ENCODE measurements at places on chromosomes 6 and 20.

DNA sequence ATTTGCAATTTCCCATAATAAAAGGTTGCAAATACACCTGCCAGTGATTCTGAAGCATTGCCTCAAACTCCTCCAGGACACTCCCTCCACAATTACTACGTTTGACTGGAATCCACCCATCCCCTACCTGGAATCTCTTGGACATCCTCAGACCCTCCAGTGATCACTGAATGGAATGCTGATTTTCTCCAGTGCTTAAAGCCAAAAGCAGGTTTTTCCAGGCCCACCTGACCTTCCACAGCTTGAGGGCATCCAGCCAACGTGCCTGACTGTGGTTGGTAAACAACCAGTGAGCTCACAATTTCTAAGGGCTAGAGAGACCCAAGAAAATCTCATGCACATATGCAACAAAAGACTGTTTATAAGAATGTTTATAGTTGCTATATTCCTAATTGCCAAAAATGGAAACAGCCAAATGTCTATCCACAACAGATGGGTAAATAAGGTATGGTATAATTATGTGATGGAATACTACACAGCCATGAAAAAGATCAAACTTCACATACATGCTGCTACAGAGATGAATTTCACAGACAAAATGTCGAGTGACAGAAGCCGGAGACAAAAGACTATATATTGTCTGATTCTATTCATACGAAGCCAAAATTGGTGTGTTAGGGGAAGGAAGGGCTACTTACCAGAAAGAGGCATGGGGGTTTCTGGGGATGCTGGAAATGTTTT is 147.1 kb upstream of the RREB1 start:
- no peak for DNase-seq

DNA sequence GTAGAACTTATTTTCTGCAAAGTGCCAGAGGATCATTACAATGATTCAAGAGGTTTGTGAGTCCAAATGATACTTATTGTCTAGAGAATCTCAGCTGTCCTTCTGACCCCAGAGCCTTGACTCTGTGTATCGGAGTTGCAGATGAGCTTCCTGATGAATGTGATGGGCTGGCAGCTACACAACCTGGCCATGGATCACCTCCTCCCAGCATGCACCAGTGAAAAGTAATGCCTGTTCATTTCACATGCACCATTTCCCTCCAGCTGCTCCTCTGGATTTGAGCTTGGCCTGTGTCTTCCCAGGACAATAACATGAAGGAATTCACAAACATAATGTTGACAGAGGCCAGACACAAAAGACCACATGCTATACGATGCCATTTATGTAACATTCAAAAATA is 30.0 kb downstream of the SNHG17 start:
- no peak for DNase-seq

- DNase-seq, result no peak
Measured at GRCh38 chr6:24865161-24865560, 66.4 kb upstream of the ARMH2 start.

DNA sequence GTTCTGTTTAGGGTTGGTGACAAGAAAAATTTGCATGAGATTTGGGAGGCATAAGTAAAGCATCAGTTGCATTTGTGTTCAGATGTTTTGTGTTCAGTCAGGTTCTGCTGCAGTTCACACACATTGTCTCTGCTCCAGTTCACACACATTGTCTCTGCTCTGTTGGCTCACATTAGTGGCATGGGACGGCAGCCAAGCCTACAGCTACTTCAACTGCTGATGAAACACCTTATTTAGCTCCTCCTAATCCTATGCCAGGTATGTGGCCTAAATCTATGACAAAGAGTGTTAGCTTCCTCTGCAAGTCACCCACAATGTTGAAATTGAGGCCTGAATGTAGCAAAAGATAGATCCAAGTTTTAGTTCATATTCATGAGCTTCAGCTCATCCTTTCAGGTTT is 278.1 kb upstream of the SYNCRIP start:
- no peak for DNase-seq

GRCh38 chr6:69953491-69953890 is 87.1 kb downstream of the COL19A1 start:
- no peak for DNase-seq

- DNase-seq, result no peak
Measured at GRCh38 chr6:87066449-87067333, 28.2 kb downstream of the CGA start.

DNA sequence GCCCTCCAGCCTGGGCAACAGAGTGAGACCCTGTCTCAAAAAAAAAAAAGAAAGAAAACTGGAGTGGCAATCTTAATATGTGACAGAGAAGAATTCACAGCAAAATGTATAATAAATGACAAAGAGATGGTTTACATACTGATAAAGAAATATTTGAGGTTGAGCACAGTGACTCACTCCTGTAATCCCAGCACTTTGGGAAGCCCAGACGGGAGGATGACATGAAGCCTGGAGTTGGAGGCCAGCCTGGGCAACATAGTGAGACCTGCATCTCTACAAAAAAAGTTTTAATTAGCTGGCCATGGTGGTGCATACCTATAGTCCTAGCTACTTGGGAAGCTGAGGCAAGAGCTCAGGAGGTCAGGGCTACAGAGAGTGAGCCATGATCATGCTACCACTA is 12.4 kb upstream of the DEFB118 start:
- no peak for DNase-seq

- DNase-seq, result no peak
Measured at GRCh38 chr6:129709196-129709768, 695 bp downstream of the ARHGAP18 start.

DNA sequence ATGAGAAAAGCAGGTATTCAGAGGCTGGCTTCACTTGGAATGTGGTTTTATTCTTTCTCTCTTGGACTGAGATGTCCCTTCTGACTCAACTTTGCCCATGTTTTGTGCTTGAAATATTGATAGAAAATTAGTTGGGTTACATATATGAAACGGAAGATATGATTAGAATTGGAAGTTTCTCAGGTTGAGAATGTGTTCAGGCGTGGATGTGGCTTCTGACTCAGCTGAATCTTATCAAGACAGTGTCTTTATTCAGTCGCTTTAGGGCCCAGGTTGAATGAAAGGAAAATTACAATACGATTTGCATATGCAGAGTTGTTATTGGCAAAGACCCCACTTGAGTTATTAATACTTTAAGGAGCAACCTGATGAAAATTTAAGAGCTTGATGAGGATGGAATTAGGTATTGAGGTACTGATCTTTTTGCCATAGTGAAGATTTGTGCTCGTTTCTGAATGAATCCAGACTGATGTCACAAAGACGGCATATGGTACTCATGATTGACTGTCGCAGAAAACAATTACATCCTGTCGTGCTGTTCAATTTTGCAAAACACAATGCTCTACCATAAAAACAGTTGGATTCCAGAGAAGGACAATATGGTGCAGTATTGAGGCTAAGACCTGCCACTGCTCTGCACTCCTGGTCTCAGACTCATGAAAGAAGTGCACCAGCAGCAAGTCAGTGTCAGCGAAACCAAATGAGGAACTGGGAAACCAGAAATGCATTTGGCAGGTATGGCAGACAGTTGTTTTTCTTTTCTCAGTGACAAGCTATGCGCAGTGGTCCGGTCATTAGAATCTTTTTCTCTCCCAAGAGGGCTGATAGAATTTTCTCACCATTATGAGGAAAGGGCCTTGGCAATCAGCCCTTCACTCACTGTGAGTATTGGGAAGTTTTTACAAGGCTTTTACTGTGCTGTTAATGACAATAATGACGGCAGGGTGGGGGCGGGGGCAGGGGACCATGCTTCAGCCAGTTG is 158.3 kb downstream of the DOK5 start:
- DNase-seq, result no peak

GRCh38 chr6:163489584-163489983 is 75.1 kb downstream of the QKI start:
- no peak for DNase-seq

- DNase-seq, result no peak
Measured at GRCh38 chr6:2410656-2411380, 165.4 kb upstream of the GMDS start.

- no peak for DNase-seq
Measured at GRCh38 chr20:2750491-2751251, 49.8 kb downstream of the CPXM1 start.

GRCh38 chr6:18101873-18102272 is 20.6 kb downstream of the NHLRC1 start:
- no peak for DNase-seq

DNA sequence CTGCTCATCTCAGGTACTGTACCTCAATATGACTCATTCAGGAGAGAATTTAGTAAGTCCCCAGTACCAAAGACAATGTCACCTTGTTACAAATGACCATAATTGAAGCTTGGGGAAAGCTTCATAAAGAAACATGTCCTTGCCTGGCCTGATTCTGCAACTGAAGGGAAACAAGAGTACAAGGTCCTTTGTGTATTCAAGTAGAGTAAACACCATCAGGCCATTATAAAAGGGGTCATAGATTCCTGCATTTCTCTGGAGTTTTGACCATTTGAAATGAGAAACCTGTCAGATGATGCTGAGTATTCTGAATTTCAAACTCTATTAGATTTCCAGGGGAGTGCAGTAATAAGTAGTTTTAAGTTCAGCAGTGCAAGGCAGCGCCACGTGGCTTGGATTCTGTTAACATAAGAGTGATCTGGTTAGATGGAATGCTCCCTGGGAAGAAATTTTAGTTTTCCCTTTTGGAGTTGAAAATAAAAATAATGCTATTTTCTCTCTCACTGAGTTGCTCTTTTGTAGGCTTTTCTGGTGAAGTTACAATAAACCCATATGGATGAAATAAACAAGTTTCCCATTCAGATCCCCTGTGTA is 1054.3 kb downstream of the EPHA7 start:
- no peak for DNase-seq

- no peak for DNase-seq
Measured at GRCh38 chr6:169847141-169847674, 95.8 kb downstream of the ERMARD start.

DNA sequence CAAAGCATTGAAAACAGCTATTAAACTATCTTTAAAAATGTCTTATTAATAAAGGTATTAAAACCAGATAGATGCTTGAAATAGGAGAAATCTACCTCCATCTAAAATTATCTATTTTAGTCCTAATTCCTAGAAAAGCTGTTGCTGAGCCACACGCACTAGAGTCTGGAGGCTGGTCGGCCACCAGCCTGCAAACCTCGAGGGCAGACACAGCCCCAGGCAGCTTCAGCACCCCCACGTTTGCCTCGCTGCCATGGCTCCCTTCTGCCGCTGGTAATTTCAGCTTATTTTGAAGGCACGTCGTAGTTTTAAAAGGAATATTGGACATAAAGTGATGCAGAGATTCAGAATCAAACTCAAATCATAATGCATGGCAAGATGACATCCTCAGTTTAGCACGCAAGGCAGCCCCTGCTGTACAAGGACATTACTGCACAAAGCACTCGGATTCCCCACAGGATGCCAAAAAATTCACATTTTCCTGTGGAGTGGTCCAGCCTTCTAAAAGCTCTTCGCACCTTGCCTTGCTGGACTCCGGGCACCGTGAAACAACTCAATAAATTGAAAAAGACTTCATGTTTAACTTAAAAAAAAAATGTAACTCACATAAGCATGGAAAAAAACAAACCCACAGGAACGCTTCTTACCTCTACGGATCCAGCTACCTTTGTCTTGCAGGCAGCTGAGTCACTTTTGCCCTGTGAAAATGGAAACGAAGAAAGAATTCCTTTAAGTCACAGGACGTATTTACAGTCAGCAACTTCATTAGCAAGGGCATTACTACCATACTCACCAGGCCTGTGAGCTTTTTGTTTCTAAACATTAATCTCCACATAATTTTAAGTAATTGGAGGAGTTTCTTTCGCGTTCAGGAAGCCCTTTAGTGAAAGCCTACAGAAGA is 143.4 kb upstream of the RPS6KA2 start:
- DNase-seq, result no peak

GRCh38 chr6:117910549-117910948 is 3.5 kb downstream of the SLC35F1 start:
- DNase-seq, result no peak

DNA sequence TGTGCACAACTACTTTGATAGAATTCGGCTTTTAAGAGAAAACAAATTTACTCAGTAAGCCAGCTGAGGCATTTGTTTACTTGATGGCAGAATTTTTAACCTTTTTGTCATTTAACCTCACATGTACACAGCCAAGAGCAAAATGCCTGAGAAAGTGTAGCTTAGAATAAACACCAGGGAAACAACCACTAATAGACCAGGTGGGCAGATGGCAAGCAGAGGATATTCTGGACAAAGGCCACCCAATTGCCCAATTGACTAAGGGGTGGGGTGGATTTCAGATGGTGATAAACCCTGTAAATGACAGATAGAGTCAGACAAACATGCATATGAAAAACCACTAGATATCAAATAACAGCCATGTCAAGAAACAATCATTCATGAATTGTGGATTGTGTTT is 190.7 kb upstream of the FBXL4 start:
- DNase-seq, result no peak

GRCh38 chr20:32560989-32561830 is 23.9 kb downstream of the NOL4L start:
- no peak for DNase-seq

DNA sequence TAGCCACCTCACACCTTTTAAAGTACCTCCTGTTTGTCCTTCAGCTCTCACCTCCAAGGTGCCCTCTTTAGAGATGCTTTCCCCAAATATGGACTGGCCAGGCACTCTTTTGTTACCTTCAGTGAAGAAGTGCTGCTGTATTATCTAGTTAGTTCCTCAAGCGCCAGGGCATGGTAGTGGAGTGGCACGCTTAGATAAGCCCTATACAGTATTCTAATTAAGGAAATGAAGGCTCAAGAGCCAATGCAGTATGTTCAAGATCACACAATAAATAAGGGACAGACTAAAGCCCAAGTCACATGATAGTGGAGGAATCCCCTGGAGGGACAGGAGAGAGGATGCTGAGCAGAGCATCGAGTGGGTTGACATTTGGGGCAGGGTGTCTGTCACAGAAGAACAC is 28.5 kb upstream of the GFOD1 start:
- no peak for DNase-seq

- no peak for DNase-seq
Measured at GRCh38 chr20:49557449-49557848, 10.5 kb downstream of the PTGIS start.

DNA sequence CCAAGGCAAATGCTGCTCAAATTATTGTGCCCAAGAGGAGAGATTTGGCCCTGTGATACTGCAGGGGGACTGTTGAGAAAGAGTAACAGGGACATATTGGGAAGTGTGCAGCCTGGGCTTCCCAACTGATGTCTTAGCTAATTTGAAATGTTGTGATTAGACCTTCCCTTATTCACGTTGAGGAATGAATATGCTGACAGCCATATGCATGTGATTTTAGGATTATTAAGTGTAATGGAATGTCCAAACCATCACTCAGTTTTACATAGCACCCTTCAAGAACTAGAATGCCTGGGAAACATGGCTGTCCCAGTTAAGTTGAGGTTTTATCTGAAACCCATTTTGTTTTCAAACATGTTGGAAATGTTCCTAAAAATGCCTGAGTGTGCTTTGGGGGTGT is 81.4 kb downstream of the CARMIL1 start:
- DNase-seq, result no peak

Measured in 8988T (cell line).